ENCODE measurements at places on chromosomes 6 and 20.

GRCh38 chr6:150759483-150759882 is 106.0 kb upstream of the MTHFD1L start:
- DNase-seq: no peak

DNA sequence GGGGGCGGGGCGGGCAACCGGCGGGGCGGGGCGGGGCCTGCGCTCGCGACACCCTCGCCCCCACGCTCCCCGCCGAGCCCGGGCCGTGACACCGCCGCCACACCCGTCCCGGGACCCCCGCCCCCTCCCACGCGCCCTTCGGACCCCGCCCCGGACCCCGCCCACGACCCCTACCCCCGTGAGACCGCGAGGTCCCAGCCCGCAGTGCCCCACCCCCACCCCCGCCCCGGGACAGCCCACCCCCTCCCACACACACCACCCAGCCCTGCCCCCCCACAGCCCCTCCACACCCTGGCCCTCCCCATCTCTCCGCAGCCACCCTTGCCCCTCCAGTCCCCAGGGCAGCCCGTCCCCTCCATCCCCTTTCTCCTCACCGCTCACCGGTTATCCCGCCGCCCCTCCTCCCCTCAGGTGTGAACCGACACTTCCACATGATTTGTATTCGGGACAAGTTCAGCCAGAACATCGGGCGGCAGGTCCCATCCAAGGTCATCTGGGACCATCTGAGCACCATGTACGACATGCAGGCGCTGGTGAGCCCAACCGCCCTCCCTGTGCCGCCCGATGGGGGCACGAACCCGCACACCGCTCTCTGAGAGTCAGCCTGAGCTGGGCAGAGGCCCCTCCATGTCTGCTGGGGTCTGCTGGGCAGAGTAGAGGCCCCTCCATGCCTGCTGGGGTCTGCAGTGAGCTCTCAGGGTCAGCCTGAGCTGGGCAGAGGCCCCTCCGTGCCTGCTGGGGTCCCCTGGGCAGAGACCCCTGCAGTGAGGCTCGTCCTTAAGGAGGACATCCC is 622 bp downstream of the MRGBP start:
- no peak for DNase-seq

DNA sequence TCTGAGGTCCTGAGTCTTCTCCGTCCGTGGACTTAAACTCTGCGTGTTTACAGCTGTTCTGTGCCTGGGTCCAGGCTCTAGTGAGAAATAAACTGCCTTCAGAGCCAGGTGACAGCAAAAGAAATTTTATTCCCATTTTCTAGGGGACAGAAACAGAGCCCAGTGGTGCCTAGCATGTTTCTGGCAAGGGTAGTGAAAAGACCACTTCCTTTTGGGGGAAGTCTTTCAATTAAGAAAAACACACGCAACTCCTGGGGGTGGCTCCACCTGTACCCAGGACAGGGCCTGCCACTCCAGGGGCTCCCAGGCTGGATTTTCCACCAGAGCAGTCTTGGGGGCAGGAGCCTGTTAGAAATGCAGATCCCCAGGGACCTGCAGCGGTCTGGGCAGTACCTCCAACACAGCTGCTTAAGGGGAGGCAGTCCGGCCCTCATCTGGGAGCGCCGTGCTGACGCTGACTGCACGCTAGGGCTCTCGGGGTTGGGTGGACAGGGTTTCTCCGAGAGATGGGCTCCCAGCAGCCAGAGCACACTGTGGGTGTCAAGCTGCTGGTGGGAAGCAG is 23.0 kb upstream of the AVP start:
- no peak for DNase-seq

GRCh38 chr6:49637350-49637731 is 702 bp upstream of the RHAG start:
- DNase-seq: no peak

GRCh38 chr6:73452107-73452461 is at the start of gene CGAS:
CGAS (minus strand) TSS chr6:73452297; CDS start chr6:73452181, 116 bp downstream.
- peak; percentile 95 for DNase-seq

- DNase-seq: peak; percentile 44
Measured at GRCh38 chr6:47446669-47447330, 30.8 kb upstream of the CD2AP start.

- DNase-seq: no peak
Measured at GRCh38 chr6:126650931-126651330, 311.0 kb downstream of the CENPW start.

DNA sequence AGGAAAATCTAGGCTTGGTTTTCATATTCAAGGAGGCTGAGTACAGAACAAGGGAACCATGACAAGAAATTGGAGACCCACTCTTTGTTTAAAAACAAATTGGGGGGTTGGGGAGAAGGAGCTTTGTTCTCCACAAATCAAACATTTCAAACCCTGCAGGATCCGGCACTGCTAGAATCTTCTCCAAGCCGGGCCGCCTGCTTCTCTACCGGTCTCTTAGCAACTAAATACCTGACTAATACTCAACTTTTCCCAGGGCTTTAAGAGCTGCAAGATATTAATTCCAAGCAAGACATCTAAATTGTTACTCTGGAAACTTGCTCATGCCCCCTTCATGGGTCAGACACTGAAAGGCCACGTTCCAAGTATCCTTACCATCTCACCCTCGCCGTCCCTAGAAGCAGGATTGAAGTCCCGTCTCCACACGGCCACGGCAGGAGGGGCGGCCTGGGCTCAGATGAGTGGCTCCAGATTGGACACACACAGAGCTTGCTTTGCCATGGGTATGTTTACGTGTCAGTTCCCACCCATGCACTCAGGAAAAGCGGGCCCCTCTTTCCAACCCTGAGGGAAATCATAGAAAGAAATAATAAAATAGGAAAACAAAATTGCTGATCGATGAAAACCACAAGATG is 126.4 kb upstream of the CDH4 start:
- no peak for DNase-seq

- no peak for DNase-seq
Measured at GRCh38 chr6:40512340-40512739, 74.8 kb downstream of the LRFN2 start.

GRCh38 chr6:154071236-154071635 is 32.2 kb downstream of the OPRM1 start:
- DNase-seq: no peak

DNA sequence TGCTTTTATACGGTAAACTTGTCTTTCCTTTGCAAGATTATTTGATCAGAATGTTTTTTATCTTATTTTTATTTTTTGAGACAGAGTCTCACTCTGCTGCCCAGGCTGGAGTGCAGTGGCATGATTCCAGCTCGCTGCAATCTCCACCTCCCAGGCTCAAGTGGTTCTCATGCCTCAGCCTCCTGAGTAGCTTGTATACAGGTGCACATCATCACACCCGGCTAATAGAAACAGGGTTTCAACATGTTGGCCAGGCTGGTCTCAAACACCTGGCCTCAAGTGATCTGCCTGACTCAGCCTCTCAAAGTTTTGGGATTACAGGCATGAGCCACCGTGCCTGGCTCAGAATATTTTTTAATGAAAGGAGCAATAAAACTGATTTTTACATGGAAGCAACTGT is 8.9 kb upstream of the LPIN3 start:
- no peak for DNase-seq

DNA sequence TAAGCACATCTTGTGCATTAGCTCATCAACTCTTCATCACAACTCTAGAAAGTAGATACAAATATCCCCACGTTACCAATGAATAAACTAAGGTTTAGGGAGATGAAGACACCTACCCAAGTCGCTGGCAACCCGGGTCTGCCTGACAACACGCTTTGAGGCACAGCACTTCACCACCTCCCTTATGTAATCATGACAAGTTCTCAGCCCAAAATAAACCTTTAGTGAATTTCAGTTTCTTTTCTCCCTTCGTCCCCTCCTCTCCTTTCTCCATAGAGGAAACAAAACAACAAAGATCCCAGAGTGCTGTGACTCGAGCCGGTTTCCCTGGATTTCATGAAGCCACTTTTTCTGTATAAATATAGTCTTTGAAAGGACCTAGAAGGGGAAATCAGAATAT is 105.4 kb downstream of the MAFB start:
- peak; percentile 39 for DNase-seq

GRCh38 chr6:138806889-138807288 is 11.0 kb downstream of the ECT2L start:
- peak; percentile 76 for DNase-seq

GRCh38 chr6:42210551-42210950 is 7.1 kb downstream of the MRPS10 start:
- no peak for DNase-seq

DNA sequence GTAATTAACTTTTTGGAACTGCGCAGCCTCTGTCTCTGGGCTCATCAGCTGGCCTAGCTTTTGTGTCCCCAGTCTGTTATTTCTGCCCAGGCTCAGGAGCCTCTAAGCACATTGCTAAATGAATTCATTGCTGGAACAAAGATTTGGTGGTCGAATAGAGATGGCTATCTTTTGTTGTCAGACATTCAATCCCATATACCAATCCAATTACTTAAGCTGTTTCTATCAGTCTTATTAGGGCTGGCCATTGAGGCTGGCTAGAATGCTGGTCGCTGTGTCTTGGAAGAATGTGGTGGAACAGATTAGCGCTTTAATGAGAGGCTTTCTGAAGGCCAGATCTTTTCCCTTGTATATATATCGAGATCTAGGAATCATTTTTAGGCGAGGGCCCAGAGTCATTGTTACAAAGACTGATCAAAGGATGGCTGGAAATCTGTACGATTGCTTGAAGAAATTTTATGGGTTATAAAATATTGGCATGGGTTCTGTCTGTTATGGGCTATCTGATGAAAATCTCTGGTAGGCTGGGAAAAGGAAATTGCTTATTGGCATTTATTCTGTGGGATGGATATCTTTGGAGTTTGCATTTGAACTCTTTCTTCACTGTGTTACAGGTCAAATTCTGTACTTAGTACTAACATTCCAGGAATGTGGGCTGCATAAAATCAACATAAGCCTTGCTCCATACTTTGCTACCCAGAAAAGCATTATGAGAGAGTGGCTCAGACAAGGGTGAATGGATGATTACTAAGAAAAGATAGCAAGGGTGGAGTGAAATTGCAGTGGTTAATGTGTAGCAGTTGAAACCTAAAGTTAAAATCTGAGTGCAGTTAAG is 34.8 kb upstream of the JAG1 start:
- no peak for DNase-seq

DNA sequence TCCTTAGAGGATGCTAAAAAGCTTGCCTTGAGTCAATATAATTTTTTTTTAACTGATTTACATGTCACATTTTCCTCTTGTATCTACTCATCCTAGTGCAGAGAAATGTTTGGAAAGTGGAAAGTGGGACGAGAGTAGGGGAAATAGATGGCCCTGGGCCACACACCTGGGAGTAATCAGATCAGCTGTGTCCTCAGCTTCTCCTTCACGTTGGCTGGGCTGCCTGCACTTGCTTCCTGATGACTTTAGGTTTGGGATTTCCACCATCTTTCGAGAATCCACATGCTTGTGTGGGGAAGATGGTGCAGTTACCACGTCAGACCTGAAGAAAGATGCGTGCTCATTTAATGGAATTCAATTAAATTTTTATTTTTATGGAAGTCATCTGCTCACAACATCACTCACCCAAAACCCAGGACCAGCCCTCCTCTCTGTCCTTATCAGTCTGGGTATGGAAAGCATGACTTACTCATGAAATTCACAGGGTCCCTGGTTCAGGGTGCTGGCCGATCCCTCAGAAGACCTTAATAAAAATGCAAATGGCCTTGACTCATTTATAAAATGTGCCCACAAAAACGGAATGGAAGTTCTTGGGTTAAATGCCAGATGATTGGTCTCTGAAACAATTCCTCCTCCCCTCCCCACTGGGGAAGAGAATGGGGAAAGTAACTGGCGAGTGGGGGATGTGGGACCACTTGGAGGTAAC is 74.5 kb upstream of the TIAM2 start:
- no peak for DNase-seq

GRCh38 chr6:136677344-136677743 is 114.9 kb downstream of the MAP3K5 start:
- no peak for DNase-seq

DNA sequence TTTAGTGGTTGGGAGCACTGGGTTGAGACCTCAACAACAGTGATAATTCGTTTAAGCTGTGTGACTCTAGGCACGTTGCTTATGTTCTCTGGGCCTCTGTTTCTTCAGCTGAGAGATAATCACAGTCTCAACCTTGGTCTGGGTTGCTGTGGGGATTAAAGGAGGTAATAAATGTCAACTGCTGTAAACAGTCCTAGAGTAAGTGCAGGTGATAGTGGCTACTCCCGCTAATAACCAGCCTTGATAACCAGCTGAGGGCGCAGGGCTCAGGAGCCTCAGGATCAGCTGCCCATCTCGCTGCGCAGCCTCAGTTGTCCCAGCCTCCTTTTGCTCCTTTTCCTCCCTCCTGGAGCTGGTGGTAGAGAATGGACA is 58.0 kb downstream of the JARID2 start:
- no peak for DNase-seq

Data from MV-4-11 (cell line).